ENCODE measurements at places on chromosomes 5 and 9. TPM values are rescaled to one million over a fixed set of nuclear protein-coding genes. Genes with fewer than 3 reads are reported as not detected.

The FCN2 gene
- total RNA-seq: not detected

The KCNV2 gene
- not detected for total RNA-seq

The TLX3 gene
- not detected for total RNA-seq

The ZNF354B gene
- total RNA-seq: 20.1 TPM

The CTXN3 gene
- total RNA-seq: 4.2 TPM

The GLDC gene
- 19.3 TPM for total RNA-seq

The HSPB3 gene
- 2.1 TPM for total RNA-seq

The GARIN3 gene
- total RNA-seq: not detected

The SLCO6A1 gene
- not detected for total RNA-seq

The BNC2 gene
- 4.3 TPM for total RNA-seq

The EXOSC3 gene
- 39.6 TPM for total RNA-seq

The ZNF883 gene
- 13.2 TPM for total RNA-seq

The LHX3 gene
- not detected for total RNA-seq

The LARP1 gene
- total RNA-seq: 248 TPM

The ANKRD18B gene
- 15.4 TPM for total RNA-seq

The OTP gene
- total RNA-seq: 0.15 TPM

The PIGO gene
- 22.3 TPM for total RNA-seq

The IL9 gene
- total RNA-seq: not detected

The CACFD1 gene
- total RNA-seq: 20.6 TPM

The TMEM232 gene
- total RNA-seq: 27.1 TPM

The TARS1 gene
- 53.9 TPM for total RNA-seq

The TTC16 gene
- total RNA-seq: 0.39 TPM

The AMBP gene
- not detected for total RNA-seq

The IRX2 gene
- total RNA-seq: not detected

The EPB41L4A gene
- 13.8 TPM for total RNA-seq

The RNF183 gene
- total RNA-seq: not detected

The SH3TC2 gene
- 40.9 TPM for total RNA-seq

The BSPRY gene
- total RNA-seq: 1.7 TPM

The S1PR3 gene
- 11.5 TPM for total RNA-seq

The CNTNAP3 gene
- 24.9 TPM for total RNA-seq

The POLK gene
- 38.1 TPM for total RNA-seq

The UAP1L1 gene
- total RNA-seq: 17.7 TPM

The PMPCA gene
- total RNA-seq: 42.9 TPM

The FOXI1 gene
- total RNA-seq: not detected

The IL6ST gene
- 231 TPM for total RNA-seq

The EIF4E1B gene
- total RNA-seq: 13.9 TPM

The CNTLN gene
- 4.9 TPM for total RNA-seq

The PPP3R2 gene
- 1.2 TPM for total RNA-seq

The ARHGEF28 gene
- 23.5 TPM for total RNA-seq

The RIOK2 gene
- total RNA-seq: 31.8 TPM

The PDE4D gene
- 232 TPM for total RNA-seq

The RCL1 gene
- total RNA-seq: 30.9 TPM

The DOCK8 gene
- 6.5 TPM for total RNA-seq

The FBLL1 gene
- total RNA-seq: 22.5 TPM

The ENTREP1 gene
- total RNA-seq: 39.8 TPM

Data from dorsolateral prefrontal cortex (tissue), 122 donors.